ENCODE measurements at places on chromosomes 2 and 18. TPM values are rescaled to one million over a fixed set of nuclear protein-coding genes. Genes with fewer than 3 reads are reported as not detected.

NBEAL1 gene
- 33.9 TPM for total RNA-seq

STARD6 gene
- not detected for total RNA-seq

DAPL1 gene
- total RNA-seq, result not detected

OSBPL6 gene
- total RNA-seq, result 1.1 TPM

EIPR1 gene
- total RNA-seq, result 28.4 TPM

TMEFF2 gene
- 3.0 TPM for total RNA-seq

ASB18 gene
- not detected for total RNA-seq

TEKT4 gene
- not detected for total RNA-seq

GTF3C2 gene
- total RNA-seq, result 21.4 TPM

OTOF gene
- total RNA-seq, result 0.14 TPM

PHLPP1 gene
- total RNA-seq, result 3.0 TPM

ZSWIM2 gene
- total RNA-seq, result 0.09 TPM

WDR33 gene
- 17.8 TPM for total RNA-seq

SCG2 gene
- total RNA-seq, result 3.3 TPM

BCL11A gene
- total RNA-seq, result 0.14 TPM

KLHL14 gene
- total RNA-seq, result not detected

EPC2 gene
- 18.2 TPM for total RNA-seq

DUSP2 gene
- total RNA-seq, result 0.28 TPM

CRYGC gene
- total RNA-seq, result not detected

CHRND gene
- not detected for total RNA-seq

ADAM23 gene
- total RNA-seq, result 8.2 TPM

C2orf92 gene
- 1.5 TPM for total RNA-seq

IL36RN gene
- 0.09 TPM for total RNA-seq

STRN gene
- 10.5 TPM for total RNA-seq

Data from smooth muscle cell of bladder (primary cell).